Left kidney (tissue), 8 donors: ENCODE measurements at places on chromosomes 13 and 19. TPM values are rescaled to one million over a fixed set of nuclear protein-coding genes. Genes with fewer than 3 reads are reported as not detected.

DNA sequence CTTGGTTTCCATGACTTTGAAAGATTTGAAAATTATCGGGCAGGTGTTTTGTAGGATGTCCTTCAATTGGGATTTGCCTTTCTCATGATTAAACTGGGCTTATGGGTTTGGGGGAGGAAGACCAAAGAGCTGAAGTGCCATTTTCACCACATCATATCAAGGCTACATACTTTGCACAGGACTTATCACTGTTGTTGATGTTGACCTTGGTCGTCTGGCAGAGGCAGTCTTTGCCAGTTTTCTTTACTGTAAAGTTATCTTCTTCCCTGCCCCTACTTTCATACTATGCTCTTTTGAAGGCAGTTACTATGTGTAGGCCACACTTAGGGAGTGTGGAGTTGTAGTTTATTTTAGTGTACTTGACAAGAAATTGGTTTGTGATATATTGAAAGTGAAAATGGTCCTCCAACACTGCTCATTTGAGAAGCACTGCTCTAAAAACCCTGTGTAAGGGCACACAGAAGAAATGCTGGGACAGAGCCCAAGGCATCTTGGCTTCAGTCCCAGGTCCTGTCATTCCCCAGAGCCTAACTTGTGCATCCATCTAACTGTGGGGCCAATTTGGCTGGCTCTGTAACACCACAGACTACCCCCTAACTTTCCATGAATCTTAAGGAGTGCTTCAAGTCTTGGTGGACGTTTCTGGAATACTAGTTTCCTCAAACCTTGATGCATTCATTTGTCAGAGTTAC lies 384.9 kb downstream of the KCNRG start:
- no peak for DNase-seq

DNA sequence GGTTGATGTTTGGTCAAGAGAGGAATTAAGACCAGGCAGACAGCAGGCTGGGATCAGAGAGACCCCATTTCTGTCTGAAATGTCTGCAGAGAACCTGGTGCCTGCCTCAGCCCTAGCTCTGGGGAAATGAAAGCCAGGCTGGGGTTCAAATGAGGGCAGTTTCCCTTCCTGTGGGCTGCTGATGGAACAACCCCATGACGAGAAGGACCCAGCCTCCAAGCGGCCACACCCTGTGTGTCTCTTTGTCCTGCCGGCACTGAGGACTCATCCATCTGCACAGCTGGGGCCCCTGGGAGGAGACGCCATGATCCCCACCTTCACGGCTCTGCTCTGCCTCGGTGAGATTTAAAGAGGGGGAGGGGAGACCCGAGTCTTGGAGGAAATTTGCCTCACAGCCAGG lies at the start of gene LILRB4:
Gene LILRB4 (plus strand): TSS at position 256 of the 400 bp plus-strand sequence. CDS start 49 bp downstream, at position 305.
- no peak for DNase-seq

GRCh38 chr19:15138427-15138826 lies 31.2 kb downstream of the SYDE1 start:
- DNase-seq, result no peak

DNA sequence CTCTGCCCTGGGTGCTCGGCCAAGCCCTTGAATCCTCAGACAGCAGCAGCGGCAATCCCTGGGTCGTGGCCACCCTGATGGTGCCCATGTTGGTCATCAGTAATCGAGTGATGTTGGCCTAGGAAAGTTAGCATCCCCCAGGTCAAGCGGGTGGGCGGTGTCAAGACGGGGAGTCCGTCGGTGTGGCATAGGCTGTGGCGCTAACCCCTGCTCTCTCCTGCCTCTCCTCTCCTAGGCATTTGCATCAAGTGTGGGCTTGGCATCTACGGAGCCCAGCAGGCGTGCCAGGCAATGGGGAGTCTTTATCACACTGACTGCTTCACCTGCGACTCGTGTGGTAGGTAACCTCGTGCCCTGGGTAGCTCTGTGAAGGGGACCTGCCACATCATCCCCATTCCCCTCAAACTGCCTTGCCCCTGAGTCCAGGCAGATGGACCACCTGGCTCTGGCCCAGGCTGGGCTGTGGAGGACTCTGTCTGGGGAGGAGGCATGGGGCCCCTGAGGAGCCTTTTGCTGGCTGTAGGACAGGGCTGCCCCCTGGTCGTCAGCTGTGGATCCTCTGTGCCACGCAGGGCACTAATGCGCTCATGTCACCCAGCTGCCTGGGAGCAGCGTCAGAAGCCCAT lies 8.7 kb downstream of the WTIP start:
- no peak for DNase-seq

DNA sequence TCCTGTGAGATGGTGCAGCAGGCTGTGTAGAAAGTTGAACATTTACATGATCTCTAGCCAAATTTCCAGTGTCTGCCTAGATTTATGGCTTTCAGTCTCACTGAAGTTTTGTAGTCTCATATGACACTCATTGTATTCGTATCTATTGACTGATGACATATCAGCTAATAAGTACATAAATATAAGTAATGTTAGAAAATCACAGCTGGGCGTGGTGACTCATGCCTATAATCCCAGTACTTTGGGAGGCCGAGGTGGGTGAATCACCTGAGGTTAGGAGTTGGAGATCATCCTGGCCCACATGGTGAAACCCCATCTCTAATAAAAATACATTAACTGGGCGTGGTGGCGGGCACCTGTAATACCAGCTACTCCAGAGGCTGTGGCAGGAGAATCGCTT lies 54.7 kb upstream of the HTR2A start:
- no peak for DNase-seq

- DNase-seq, result no peak
These were observed 2.2 kb downstream of the ABCA7 start for GRCh38 chr19:1041835-1042685.

DNA sequence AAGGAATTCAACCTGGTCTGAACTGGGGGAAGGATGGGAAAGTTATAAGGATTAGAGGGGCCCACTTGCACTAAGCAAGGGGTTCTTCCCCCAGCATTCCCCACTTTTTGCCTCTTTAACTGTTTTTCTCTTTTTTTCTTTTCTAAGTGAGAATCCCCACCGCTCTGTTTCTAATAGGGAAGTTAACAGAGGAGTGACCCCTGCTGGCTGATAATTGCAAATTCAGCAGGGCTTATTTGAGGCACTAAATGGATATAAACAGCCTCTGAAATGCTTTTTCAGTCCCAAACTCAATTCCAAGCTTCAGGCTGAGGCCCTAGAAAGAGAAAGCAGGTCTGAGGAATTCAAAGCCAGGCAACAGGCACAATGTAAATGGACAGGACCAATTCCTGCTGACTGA lies 38.2 kb upstream of the CEACAM21 start:
- DNase-seq, result no peak

GRCh38 chr19:33416307-33417215 lies 43.1 kb downstream of the CEBPG start:
- DNase-seq, result peak; percentile 49

CDX2 gene
- polyA plus RNA-seq, result not detected
